Naive thymus-derived CD4-positive, alpha-beta T cell (primary cell): ENCODE measurements at places on chromosomes 11 and 22. TPM values are rescaled to one million over a fixed set of nuclear protein-coding genes. Genes with fewer than 3 reads are reported as not detected.

GRCh38 chr11:114150671-114151070, 91.2 kb downstream of the ZBTB16 start:
- no peaks in the 10 kb centered on the region for H3K36me3 ChIP-seq
- H3K27ac ChIP-seq = no peak overlapping the region
- no peak for DNase-seq

GRCh38 chr11:15215005-15215404, 100.3 kb downstream of the INSC start:
- H3K27ac ChIP-seq = no peak overlapping the region
- H3K36me3 ChIP-seq = no peaks in the 10 kb centered on the region
- H3K27me3 ChIP-seq = no peaks in the 10 kb centered on the region

DEFB131B gene
- total RNA-seq = not detected

- no peak overlapping the region for H3K4me3 ChIP-seq
- no peaks in the 10 kb centered on the region for H3K4me1 ChIP-seq
- no peak overlapping the region for H3K27ac ChIP-seq
Observed at GRCh38 chr11:104319396-104319795, 155.4 kb upstream of the PDGFD start.

SUSD2 gene
- 1.7 TPM for total RNA-seq

GSTT2B gene
- total RNA-seq = not detected

ALDH3B2 gene
- not detected in 2 replicates for total RNA-seq

DNA sequence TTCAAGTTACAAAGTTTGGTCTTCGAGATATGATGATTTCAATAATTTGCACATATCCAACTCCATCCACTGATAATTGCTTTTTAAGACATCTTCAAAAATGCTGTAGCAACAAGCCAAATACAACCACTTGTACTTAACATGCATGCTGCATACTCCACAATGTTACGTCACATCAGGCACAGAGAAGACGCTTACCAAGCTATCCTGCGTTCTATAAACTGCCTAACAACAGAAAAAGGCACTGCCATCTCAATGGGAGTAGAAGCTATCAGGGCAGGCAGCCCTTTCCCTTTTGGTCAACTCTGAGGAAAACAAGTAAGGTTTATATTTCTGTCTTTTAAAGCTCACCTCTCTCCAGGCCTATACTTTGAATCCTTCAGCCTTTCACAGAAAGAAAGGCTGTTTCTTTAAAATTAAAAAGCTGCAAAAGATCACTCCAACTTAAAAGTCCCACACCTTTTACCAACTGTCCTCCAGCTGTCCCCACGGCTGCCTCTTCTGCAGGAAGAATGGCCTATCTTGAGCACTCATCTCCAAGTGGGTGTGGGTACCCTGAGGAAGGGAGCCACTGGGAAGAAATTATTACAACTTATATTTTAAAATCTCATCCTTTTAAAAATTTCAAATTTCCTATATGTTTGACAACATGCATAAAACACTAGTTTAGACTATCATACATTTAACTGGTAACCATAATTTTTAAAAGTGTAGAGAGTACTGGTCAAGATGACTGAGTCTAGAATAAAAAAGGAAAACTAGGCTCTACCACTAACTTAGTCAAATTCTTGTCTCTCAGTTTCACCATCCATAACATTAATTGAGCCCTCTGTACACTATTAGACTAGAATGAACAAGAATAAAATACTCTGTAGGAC, 14.5 kb downstream of the PHF21A start:
- H3K4me1 ChIP-seq = no peaks in the 10 kb centered on the region
- no peaks in the 10 kb centered on the region for H3K27me3 ChIP-seq
- no peaks in the 10 kb centered on the region for H3K36me3 ChIP-seq
- no peak for DNase-seq
- H3K27ac ChIP-seq = no peak overlapping the region

- DNase-seq = no peak
- H3K4me1 ChIP-seq = peaks cover 14% of the 10 kb centered on the region
- no peak overlapping the region for H3K27ac ChIP-seq
- H3K4me3 ChIP-seq = no peak overlapping the region
Observed at GRCh38 chr11:88849368-88849767, 216.4 kb downstream of the GRM5 start.

FGF3 gene
- not detected in 2 replicates for total RNA-seq

- no peaks in the 10 kb centered on the region for H3K4me1 ChIP-seq
- DNase-seq = no peak
- no peaks in the 10 kb centered on the region for H3K27me3 ChIP-seq
- no peak overlapping the region for H3K27ac ChIP-seq
Observed at GRCh38 chr11:70624598-70624993, 226.3 kb downstream of the CTTN start.

DNA sequence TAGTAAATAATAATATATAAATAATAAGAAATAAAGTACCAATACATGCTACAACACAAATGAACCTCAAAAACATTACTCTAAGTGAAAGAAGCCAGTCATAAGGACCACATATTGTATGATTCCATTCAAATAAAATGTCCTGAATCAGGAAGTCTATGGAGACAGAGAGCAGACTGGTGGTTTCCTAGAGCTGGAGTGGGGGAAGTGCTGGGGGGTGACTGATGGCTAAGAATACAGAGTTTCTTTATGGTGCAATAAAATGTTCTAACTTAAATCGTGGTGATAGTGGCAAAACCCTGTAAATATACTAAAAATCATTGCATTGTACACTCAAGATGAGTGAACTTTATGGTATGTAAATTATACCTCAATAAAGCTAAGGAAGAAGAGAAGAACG, 376.5 kb downstream of the BUD13 start:
- H3K4me3 ChIP-seq = no peak overlapping the region
- no peaks in the 10 kb centered on the region for H3K4me1 ChIP-seq
- no peak for DNase-seq
- H3K27me3 ChIP-seq = no peaks in the 10 kb centered on the region
- H3K27ac ChIP-seq = no peak overlapping the region
